ENCODE measurements at places on chromosomes 3 and 15. TPM values are rescaled to one million over a fixed set of nuclear protein-coding genes. Genes with fewer than 3 reads are reported as not detected.

SLC2A2 gene
- not detected for total RNA-seq

CCDC39 gene
- 0.44 TPM for total RNA-seq

TYRO3 gene
- 89.6 TPM for total RNA-seq

GPR149 gene
- total RNA-seq = 0.09 TPM

ARGFX gene
- not detected for total RNA-seq

OXSM gene
- 3.3 TPM for total RNA-seq

RAD51 gene
- 36.4 TPM for total RNA-seq

MAGEF1 gene
- 59.1 TPM for total RNA-seq

EPHB3 gene
- 6.3 TPM for total RNA-seq

AADACL2 gene
- total RNA-seq = not detected

DPPA2 gene
- total RNA-seq = 15.0 TPM

TRAIP gene
- 25.9 TPM for total RNA-seq

SIDT1 gene
- total RNA-seq = 0.22 TPM

HMCES gene
- 44.0 TPM for total RNA-seq

CHRD gene
- 1.8 TPM for total RNA-seq

EEF1AKMT4 gene
- total RNA-seq = 11.4 TPM

WWTR1 gene
- total RNA-seq = 25.5 TPM

PPP1R14D gene
- 0.25 TPM for total RNA-seq

PIGX gene
- 16.6 TPM for total RNA-seq

NKIRAS1 gene
- total RNA-seq = 6.8 TPM

FAM174B gene
- total RNA-seq = 22.1 TPM

DUSP7 gene
- 16.2 TPM for total RNA-seq

SLC12A1 gene
- total RNA-seq = 0.39 TPM

SLC22A13 gene
- total RNA-seq = 0.42 TPM

LINS1 gene
- total RNA-seq = 10.4 TPM

PLCL2 gene
- total RNA-seq = 9.1 TPM

NTRK3 gene
- 12.3 TPM for total RNA-seq

Measured in WTC11 (cell line).